ENCODE measurements at places on chromosomes 3 and 15.

- DNase-seq, result peak; percentile 17
Measured at GRCh38 chr3:44045476-44046275, 196.0 kb upstream of the TOPAZ1 start.

- DNase-seq, result no peak
Measured at GRCh38 chr3:134376786-134377426, 2.7 kb upstream of the AMOTL2 start.

- no peak for DNase-seq
Measured at GRCh38 chr3:133278260-133279043, 121.4 kb upstream of the BFSP2 start.

- peak; percentile 50 for DNase-seq
Measured at GRCh38 chr3:9779721-9780457, 10.1 kb upstream of the CAMK1 start.

DNA sequence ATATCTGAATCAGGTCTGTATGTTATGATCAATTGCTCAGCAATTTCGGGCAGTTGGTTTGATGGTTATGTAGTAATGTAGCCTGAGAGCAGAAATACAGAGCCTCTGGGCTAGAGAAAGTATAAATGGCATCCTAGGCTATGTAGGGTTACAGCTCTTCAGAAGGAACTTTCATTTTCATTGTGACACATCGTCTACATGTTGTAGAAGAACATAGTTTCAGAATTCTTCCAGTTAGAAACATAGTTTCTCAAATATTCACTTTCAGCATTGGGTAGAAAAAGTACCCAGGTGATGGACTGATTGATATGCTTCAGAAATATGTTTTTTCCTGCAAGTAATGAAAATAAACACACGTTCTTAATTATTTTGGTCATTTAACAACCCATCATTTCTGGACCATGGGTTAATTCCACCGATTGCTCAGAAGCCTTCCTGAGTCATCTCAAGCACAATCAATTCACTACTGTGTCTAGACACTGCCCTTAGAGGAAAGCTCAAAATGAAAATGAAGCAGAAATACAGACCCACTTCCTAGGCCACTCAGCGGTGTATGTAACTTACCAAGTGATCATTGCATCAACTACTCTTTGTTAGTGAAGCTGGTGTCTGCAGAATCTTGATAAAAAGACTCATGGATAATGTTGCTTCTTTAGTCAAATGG, 88.8 kb upstream of the TSEN2 start:
- no peak for DNase-seq

DNA sequence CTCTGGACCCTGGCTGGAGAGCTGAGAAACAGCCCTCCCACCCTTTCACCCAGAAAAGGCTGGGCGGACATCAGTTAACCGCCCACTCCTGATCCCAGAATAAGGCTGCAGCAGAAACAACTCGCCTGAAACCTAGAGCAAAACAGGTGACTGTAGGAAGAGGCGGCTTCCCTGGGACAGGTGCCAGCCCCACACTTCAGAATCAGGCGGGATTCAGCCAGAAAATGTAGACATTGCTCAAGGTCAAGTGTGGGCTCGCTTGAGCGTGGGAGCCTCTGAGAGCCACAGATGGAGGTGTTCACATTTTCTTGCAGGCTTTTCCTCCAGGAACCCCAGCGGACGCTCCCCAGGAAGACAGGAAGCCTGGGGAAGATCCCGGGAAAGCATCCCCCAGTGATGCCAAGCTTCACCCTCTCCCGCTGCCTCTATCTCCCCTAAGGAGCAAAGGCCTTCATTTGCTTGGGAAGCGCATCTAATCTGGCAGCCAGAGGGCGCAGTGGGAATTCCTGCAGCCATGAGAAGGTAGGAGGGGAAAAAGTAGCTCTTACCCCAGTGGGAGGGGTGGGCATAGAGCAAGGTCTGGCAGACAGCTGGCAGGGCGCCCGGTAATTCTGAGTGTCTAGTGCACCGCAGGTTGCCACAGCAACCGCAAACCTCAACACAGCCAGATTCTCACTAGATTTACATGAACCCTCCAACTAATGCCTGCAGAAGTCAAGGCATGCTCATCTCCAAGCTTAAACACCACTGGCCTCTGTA, 77.7 kb downstream of the OCA2 start:
- DNase-seq, result no peak

DNA sequence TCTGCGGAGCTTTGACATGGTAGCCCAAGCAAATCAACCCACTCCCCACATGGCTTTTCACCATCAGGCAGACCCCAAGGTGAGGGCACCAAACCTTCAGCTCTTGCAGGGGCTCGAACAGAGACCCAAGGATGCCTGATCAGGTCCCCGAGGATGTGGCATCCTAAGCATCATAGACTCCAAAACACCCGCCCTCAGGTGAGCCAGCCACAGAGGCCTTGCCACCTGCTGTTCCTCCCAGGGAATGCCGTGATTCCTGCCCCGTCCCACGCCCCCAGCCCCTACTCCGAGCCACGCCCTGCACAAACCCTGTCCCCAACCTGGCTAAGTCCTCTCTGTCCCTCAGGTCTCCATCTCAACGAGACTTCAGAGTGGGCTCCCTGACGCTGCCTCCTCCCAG, 34.7 kb upstream of the SLC41A3 start:
- no peak for DNase-seq

DNA sequence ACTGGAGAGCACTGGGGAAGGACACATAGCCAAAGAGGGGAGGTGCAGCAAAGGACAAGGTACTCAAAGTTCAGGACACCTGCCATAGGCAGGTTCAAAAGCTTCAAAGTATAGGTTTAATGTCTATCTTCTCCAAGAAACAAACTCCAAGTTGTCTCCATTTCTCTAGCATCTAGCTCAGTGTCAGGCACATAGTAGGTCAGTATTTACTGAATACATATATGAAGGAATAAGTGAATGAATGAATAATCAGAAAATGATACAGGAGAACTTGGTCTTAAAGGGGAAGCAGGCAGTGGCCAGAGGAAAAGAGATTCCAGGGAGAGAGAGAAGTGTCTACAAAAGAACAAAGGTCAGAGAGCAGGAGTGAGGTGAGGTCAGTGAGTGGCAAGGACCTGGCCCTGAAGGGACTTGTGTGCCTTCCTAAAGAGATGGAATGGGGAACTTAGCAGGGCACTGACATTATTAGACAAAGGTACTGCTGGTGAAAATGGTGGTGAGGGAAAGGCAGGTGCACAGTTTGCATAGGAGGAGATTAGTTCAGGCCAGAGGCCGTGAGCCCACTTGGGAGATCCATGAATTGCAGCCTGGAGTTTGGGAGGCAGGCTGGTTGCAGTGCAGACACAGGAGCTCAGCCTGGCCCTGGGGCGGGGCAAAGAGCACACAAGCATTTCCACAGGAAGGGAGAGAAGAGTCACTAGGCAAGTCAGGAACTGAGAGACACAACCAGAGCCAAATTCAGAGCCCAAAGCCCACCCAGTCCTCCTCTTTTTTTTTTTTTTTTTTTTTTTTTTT, 21.4 kb downstream of the TBC1D2B start:
- no peak for DNase-seq

GRCh38 chr15:78751602-78751979, 59.7 kb downstream of the ADAMTS7 start:
- DNase-seq, result no peak

- DNase-seq, result no peak
Measured at GRCh38 chr3:33910031-33910430, 111.6 kb downstream of the PDCD6IP start.

DNA sequence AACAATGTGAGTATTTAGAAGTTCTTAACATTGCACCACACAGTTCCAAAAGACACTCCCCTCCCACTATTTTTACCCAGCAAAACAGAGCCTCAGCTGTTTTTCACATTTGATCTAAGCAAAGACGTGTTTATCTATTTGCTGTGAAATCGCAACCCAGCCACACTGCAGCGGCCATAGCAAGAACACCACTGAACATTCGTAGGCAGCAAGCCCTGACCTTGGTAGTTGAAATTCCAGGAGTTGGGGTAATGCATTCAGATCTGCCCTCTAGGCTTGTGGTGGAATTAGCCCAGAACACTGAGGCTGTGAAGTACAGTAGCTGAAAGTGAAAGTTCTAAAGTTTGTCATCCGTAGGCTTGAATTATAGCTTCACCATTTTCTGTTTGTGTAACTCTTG, 17.1 kb upstream of the SLC24A5 start:
- no peak for DNase-seq

DNA sequence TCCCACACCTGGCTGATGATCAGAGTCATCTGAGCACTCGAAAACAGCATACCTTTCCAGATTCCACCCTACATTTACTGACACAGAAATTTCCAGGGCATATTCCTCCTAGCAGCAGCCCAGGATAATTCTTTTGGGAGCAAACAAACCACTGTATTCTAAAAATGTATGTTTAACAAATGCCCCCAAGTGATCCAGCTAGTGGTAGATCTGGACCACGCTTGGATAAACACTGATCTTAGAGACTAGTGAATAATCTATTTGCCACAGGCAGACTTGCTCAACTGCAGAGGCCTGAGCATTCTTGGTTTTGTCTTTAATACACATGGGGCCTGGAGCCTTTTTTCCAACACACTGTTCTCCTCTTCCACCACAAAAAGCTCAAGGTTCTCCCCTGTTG, 89.6 kb downstream of the TM4SF4 start:
- DNase-seq, result no peak

DNA sequence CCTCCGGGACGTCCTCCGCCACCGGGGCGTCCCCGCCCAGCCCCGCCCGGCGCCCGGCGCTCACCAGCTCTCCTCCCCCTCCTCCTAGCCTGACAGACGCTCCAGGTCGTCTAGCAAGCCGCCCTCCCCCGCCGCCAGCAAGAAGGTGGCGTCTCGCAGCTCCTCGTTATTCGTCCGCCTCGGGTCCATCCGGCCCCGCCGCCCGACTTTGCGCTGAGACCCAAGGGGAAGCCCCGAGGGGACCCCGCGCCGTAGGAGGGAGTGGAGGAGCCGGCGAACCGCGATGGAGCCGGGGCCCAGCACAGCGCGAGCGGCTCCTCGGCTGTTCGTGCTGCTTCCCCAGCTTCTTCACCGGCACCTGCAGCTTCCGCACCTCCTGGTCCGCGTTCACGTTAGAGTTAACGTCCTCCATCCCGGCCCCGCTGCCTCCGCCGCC, 26.3 kb upstream of the MTHFS start:
- peak; percentile 76 for DNase-seq

DNA sequence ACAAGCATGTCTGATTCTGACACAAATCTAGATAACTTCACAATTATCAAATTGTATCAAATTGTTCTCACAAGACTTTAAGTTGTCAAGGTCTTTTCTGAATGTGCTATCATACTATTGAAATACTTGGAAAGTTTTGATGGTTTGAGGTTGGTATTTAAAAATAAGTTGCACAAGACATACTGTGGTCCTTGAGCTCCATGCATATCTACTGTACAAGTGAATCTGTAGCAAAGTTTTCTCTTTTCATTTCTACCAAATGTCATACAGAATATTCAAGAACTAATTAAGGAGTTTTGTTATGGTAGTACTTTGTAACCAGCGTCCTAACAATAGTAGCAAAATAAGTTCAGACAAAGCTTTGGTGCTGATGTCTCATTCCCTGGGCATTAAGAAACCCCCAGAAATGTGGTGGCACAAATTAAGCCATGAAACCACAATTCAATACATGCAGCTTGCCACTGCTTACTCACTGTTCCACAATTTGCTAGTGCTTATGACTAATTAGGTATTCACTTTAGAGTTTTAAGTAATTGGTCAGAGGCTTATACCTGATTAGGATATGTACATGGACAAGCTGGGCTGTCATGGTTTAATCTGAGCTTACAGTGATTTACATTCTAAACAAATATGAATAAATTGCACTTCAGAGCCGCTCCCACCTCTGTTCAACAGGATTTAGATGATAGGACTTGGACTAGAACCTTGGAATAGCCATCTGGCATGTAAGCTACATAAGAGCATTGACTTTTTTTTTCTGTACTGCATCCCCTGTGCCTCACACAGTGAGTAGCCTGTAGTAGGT, 8.8 kb downstream of the TBC1D23 start:
- DNase-seq, result no peak

DNA sequence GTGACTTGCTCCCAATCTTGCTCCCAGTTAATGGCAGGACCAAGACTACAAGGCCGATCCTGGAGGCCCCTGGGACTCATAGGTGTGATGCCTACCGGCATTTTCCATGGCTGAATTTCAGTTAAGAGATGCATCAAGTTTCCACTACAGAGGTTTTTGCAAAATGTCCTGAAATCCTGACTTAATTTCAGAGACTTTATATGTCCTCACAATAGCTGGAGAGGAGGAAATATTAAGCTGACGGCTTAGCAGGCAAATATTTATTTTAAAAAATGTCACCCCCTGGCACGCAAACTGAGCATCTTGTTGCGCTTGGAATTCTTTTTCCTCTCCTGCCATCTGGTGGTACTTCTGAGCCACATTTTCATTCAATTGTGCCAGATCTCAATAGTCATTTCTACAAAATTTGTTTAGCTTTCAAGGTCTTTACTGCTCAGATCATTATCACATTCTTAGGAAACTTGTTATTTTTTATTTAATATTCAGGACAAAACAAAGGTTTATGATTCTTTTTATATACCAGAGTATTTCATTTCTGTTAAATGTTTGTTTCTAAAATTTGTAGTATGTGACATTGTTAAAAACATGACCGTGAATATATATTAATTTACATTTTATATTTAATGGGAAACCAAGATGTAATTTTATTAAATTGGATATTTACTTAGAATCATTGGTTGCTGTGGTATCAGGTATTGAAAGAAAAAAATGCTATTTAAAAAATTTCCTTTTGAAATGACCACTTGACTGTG, 189.2 kb upstream of the THRB start:
- DNase-seq, result no peak

GRCh38 chr3:101497803-101498202, 15.2 kb downstream of the SENP7 start:
- DNase-seq, result no peak

- DNase-seq, result peak; percentile 53
Measured at GRCh38 chr3:46442576-46443530, 21.9 kb downstream of the LTF start.

DNA sequence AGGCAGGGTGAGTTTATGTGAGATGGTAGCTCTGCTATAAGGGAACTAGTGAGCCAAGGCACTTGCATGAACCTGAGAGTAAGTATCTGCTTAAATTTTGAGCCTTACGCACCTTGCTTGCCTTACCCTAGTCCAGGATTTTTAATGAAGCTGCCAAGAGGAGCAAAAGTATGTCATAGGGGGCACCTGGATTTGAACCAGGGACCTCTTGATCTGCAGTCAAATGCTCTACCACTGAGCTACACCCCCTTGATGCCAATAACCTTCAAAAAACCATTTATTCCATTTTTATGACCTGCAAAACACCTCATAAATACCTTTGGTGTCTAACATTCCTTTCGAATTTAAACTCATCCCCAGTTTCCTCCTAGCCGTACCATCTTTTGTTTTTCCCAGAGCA, 88.3 kb upstream of the ACP3 start:
- no peak for DNase-seq
